Esophagus mucosa (tissue), 1 donor: ENCODE measurements at places on chromosomes 7 and 10.

DNA sequence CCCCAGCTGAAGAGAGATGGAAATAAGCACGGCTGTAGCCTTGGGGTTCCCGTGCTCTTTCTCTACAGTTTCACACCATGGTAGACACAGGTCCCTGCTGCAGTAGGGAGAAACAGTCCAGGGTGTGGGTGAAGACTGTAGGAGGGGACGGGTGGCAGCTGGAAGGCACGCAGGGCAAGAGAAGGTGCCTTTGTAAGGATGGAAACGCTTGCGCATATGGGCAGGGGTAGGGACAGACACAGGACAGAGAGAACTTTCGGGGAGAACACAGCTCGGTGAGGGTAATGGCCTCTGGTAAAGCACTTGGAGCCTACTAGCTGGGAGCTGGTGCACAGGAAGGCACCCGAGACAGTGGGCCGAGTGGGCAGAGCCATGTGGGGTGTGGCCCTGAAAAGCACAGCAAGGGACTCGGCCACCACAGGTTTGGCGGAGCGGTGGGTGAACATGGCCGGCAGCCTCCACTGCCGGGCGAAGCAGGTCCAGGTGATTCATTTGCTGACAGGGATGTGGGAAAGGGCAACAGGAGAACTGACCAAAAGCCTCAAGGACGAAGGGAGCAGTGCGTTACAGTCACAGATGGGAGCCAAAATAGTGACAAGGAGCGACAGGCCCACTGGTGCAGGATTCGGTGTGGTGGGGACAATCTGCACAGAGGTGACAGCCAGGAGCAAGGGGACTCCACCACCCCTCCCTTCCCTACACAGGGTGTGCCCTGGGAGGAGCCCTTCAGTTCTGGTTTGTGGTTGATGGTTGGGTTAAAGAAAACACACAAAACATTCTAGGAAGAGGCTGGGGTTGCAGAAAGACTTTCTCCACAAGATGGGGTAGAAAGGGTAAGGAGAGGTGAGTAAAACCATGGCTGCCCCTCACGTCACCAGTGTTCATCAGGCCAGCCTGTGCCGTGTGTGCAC lies 97.1 kb downstream of the VOPP1 start:
- no peak for ATAC-seq

GRCh38 chr10:16777473-16778370 lies 39.5 kb downstream of the RSU1 start:
- peak; percentile 58 for ATAC-seq

DNA sequence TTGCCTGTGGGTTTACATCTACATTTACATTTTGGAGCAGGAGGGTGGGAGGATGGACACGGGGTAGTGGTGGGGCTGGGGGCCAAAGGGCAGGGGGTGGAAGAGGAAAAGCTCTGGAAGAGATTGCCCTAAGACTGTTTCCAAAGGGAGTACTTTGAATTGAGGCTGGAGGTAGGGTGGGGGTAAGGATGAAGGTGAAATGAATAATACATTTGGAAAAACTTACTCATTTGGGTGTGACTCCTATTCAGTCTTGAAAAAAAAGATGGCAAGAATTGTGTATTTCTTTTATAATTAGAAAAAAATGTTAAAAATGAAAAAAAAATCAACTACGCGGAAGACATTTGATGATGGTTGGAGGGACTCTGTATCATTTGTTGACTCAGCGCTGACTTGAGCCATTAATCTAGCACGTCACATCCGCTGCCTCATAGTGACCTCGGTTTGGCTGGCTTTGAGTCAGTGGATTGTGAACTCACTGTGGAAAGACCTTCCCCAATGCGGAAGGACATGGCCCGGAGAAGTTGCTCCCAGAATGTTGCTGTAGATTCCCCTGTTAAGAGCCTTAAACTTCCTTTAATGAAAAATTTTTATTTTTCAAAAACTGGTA lies 2.8 kb downstream of the FAM180A start:
- ATAC-seq, result peak; percentile 85

DNA sequence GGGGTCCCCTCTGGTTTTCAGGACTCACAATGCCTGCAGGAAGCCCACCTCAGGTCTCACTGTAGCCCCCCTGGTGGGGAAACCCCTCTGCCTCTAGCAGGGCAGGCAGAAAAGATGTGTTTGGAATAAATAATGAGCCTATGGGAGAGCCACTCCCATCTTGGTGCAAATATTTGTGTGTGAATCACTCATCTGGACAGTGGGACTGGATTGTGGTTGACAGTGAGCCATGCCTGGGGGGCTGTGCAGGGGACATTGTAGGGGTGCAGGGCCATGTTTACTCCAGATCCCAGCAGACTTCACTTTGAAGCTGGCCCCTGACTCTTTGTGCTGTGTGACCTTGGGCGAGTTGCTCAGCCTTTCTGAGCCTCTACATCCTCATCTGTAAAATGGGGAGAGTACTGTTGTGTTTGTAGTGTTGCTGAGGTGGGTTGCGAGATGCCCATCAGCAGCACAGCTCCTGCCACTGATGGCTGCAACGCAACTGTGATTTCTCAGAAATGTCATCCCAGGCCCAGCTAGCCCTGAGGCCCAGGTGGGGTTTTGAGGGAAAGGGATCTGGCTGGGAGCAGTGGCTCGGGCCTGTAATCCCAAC lies 20.7 kb downstream of the GTF2IRD1 start:
- no peak for ATAC-seq

DNA sequence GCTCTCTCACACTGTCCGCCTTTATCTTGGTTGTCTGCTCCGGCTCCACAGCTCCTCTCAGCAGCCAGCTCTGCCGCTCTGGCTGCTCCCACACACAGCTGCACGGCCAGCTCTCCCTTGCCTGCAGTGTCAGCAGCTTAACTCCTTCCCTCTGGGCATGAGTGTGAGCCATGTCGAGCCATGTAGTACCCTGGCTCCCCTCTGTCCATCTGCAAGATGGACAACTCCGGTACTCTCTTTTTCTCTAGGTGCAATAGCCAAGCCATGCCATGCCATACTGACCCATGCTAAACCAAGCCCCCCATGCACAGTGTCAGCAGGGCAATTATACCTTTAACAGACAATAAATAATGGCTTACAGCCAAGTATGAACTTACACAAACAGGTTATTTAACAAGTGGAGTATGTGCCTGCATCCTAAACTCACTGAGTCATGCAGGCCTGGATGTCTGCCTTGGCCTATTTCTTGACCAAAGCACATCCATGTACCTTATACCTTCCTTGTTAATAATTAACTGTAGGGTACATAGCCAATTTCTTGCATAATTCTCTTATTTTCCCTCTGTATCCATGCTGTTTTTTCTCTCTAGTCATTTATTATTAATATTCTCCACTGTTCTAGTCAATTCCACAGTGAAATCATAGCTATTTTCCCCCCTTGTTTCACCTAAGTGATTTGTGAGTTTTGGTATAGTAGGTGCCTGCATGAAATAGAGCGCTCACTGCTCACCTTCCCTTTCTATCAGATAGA lies 170.9 kb downstream of the CDK14 start:
- no peak for ATAC-seq

DNA sequence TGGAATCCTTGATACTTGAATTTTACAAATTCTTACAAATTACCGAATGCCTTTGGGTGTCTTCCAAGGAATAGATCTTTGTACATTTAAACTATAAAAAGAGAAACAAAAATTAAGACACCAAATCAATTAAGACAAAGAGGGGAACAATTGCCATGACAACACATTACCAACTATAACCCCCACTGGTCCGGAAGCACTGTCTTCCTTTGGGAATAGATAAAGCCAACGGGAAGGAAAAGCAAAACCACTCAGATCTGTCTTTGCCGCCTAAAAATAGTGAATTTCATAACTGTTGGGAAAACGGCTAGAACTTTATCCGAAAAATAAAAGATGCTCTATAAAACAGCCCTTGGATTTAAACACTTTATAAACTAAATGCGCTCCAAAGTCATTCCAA lies 37.4 kb downstream of the GRB10 start:
- no peak for ATAC-seq
